ENCODE measurements at places on chromosomes 2 and 18.

- peak; percentile 75 for DNase-seq
Measured at GRCh38 chr2:235669269-235669831, 175.5 kb downstream of the AGAP1 start.

- no peak for DNase-seq
Measured at GRCh38 chr2:96528006-96528699, 8.4 kb upstream of the ARID5A start.

GRCh38 chr2:58140508-58141072 is 94.0 kb downstream of the VRK2 start:
- DNase-seq = no peak

DNA sequence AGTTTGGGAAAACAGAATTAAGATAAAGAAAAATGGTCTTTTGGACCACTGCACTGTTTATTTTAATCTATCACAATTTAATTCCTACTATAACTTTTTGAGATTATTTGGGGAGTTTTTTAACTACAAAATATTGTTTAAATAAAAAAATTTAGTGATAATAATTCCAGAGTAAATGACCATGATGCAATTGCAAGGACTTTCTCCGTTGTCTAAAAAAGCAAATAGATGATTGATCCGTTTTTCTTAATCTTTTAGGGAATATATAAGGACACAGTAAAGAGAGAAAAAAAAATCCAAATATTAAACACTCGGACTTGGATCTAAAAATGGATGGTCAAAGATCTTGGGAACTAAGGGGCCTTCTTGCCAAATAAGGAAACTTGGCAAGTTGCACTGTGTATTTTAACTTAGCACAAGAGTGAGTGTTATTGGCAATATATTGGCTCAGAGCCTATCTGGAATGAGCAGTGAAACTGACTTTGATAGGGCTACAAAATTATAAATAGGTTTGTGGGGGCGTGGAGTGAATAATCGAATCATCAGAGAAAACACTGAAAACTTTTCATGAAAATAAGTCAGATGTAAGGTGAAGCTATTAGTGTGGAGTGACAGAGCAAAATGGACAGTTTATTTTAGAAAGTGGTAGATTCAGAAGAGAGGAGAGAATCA is 2.0 kb downstream of the MAP3K20 start:
- DNase-seq = no peak

DNA sequence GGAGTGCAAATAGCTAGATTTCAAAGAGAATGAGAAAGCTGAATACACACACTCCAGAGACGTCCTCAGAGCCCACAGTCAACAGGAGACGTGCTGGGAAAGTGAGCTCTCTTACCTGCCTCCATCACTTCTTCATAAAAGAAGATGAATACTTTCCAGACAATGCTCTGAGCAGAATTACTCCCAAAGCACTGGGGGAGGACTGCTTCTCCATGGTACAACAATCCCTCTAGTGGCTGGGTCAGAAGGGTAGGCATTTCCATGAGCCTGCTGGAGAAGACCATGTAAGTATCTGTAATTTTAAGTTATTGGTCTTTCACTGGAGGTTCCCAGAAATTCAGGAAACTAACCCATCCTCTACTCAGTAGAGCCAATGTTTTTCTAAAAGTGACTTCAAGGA is 190.3 kb downstream of the RBM43 start:
- DNase-seq = no peak

DNA sequence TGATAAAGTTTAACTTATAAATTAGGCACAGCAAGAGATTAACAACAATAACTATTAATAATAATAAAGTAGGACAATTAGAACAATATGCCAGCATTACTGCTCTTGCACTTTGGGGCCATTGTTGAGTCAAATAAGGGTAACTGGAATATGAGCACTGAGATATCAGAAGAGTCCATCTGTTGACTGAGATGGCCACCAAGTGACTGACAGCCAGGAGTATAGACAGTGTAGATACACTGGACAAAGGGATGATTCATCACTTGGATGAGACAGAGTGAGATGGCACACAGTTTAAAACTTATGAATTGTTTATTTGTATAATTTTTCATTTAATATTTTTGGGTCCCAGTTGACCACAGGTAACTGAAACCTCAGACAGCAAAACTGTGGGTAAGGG is 20.0 kb downstream of the NAB1 start:
- peak; percentile 24 for DNase-seq

GRCh38 chr2:221777119-221777518 is 205.0 kb upstream of the EPHA4 start:
- no peak for DNase-seq

DNA sequence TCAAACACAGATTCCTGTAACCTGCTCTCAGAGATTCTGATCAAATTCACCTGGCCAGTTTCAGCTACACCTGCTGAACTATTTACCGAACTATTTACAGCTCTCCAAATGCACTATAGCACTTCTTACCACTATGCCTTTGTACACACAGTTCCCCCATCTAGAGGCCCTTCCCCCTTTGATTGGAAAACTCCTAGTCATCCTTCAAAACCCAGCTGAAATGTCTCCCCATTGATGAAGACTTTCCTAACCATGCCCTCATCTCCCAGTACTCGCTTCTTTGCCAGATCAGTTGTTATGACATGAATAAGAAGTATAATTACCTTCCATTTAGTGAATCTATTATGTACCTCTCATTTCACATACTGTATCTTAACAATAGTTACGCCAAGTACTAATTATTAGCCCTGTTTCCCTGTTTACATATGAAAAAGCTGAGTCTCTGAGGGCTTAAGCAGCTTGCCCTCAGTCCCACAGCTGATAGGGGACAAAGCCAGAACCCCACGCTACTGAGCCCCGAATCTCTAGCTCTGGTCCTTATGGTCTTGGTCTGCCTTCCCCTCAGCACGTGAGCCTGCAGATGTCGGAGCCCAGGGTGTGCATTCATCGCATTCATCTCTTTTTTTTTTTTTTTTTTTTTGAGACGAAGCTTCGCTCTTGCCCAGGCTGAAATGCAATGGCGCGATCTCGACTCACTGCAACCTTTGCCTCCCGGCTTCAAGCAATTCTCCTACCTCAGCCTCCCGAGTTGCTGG is 64.7 kb upstream of the ASAP2 start:
- no peak for DNase-seq

DNA sequence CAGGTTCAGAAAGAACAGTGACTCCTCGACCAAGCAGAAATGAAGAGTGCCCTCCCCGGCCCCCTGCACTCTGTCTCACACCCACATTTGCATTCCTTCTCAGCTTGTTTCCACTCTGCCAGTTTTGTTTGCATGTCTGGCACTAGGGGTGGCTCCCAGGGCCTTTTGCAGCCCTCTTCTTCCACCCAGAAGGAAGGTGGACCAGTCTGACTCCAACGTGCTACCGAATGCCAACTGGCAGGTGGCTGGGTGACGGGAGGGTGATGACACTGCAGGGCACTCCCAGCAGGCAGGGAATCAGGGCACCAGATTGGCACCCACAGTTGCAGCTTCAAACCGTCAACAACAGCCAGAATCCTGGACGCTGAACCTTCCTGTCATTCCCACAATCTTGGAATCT is 371.1 kb downstream of the TXNL1 start:
- DNase-seq = no peak

DNA sequence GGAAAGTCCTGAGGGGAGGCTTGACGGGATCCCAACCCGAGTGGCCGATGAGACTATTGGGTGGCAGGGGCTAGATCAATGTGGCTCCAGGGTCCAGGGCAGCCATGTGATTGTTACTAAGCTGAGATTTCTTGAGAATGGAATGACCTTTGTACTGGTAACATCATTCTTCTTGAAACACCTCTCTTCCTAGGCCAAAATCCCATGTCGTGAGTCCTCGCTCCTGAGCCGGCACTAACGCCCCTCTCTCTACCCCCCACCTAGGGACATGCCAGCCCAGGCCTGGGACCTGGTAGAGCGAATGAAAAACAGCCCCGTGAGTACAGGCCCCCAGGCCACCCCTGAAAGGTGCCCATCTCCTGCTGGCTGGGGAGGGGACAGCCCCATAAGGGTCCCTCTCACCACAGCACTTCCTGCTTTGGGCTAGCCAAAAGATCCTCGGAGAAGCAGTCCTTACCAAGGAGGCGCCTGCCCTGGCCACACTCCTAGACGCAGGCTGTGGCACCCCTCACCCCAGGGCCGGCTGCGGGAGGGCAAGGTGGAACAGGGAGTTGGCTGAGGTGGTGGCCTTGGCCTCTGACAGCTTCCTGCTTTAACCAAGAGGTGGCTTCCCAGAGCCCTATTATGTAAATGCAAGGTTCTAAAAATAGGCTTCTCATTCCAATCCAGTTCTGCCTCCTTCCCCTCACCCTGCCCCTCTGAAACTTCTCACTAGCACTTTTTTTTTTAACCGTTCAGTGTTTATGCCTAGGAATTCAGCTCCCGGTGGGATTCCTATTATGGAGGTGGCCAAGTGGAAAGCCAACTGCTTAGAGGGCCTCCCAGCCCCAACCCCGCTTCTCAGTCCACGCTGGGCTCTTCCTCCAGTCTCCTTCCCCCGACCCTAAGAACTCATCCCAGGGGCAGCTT is 126.6 kb upstream of the PPP1CB start:
- peak; percentile 51 for DNase-seq

GRCh38 chr2:46179037-46179621 is 118.1 kb upstream of the EPAS1 start:
- DNase-seq = no peak

DNA sequence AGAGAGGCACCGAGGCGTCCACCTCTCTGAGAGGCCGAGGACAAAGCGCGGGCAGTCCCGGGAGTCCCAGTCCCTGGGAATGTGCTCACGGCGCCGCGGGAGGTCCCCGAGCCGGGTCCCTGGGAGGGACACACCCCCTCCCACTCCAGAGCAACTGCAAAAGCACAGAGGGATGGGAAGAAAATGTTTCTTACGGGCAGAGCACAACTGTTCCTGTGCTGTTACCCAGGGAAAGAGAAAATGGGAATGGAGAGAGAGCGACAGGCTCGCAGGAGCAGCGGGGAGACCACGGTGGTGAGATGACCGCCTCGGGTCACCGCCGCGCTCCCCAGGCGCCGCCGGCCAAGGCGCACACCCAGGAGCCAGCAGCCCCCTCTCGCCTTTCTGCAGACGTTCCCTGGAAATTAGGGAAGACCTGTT is 1.2 kb upstream of the BCL11A start:
- no peak for DNase-seq

- DNase-seq = no peak
Measured at GRCh38 chr18:7803956-7804469, 236.9 kb downstream of the PTPRM start.

- DNase-seq = no peak
Measured at GRCh38 chr2:9982248-9982647, 30.8 kb downstream of the GRHL1 start.

GRCh38 chr2:39119732-39120520 is 925 bp downstream of the SOS1 start:
- peak; percentile 60 for DNase-seq

- DNase-seq = no peak
Measured at GRCh38 chr18:66523219-66523991, 80.5 kb downstream of the CDH19 start.

- no peak for DNase-seq
Measured at GRCh38 chr18:23626451-23627279, 36.0 kb downstream of the ANKRD29 start.

DNA sequence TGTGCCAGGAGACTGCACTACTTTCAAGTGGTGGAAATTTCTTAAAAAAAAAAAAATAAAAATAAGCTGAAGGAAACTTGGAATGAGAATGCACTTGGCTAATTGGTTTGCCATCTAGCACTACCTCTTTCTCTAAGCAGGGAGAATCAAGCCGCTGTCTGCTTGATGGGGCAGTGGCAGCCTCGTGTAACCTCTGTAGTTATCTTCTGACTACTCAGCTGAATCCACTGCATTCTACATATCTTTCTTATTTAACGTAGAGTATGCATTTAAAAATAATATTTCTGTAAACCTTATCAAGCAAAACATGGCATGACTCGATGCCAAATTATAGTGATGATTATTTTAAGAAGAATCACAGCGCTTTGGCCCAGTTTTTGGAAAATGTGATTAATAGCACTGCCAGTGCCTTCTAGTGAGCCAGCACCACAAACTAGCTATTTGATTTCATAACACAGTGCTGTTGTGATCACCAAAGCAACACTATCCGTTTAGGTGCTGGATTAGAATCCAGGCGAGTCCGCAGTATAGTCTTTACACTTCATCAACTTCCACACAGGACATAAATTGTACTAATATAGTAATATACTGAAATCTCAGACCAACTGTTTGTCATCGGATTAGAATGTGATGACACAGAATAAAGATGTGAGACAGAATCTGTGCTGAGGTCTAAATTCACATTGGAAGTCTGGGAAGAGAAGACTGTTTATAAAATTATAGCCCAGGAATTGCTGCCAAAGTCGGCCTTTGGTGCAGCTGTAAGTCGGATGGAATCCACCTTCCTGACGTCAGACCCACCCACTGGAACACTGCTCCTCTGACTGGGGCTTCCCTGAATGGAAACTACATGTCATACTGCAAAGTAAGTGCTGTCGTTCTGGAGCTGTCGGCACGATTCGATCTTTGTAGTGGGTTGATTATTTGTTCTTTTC is 136.5 kb upstream of the ETAA1 start:
- DNase-seq = no peak

DNA sequence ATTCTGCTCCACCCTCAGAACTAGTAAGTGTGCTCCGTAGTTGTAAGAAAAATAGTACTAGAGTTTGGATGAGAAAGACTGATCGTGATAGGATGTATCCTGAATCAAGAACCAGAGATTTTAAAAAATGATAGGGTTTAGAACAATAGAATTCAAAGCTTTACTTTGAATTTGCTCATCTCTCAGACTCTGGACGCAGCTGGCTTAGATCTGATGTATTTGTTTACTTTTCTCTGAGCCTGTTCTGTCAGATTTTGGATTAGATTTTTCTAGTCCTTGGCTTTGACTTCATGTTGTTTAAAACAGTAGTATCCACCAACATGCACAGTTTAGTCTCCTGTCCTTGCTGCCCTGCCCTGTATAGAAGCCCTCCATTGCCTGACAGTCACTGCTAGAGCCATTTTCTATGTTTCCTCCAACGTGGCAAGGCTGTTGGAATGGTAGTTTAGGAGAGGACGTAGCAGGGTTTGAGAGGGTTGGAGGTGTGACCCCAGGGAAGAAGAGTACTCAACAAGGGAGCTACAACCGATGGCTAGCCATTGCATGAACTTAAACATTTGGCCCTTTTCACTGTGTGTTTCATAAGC is 92.4 kb downstream of the MYO3B start:
- DNase-seq = no peak

- DNase-seq = no peak
Measured at GRCh38 chr18:9392726-9393125, 58.2 kb downstream of the TWSG1 start.

GRCh38 chr2:161662373-161662772 is 38.2 kb downstream of the SLC4A10 start:
- no peak for DNase-seq

GRCh38 chr2:238857959-238858358 is 10.1 kb downstream of the TWIST2 start:
- no peak for DNase-seq

GRCh38 chr18:31619291-31619690 is 27.6 kb downstream of the TTR start:
- no peak for DNase-seq

- peak; percentile 56 for DNase-seq
Measured at GRCh38 chr2:206084439-206084869, 1.5 kb downstream of the INO80D start.

- no peak for DNase-seq
Measured at GRCh38 chr18:1875219-1875618, 696.1 kb downstream of the METTL4 start.
